ENCODE measurements at places on chromosomes 4 and X.

DNA sequence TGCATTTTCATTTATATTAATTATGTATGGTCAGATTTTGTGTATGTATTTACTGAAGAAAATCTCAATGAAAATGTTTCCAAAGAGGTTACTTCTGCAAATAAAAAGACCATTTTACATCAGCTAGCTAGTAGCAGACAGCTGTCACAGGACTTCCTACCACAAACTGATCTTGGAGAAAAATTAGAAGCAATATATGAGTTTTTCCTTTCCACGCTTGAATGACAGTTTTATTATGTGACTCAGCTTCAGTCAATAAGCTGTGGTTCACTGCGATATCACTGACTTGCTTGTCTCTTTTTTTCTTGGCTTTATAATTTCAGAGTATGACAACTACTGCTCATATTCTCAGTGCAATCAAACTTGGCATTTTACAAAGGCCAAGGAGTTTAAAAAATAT lies 787.4 kb upstream of the GALNTL6 start:
- DNase-seq, result no peak

DNA sequence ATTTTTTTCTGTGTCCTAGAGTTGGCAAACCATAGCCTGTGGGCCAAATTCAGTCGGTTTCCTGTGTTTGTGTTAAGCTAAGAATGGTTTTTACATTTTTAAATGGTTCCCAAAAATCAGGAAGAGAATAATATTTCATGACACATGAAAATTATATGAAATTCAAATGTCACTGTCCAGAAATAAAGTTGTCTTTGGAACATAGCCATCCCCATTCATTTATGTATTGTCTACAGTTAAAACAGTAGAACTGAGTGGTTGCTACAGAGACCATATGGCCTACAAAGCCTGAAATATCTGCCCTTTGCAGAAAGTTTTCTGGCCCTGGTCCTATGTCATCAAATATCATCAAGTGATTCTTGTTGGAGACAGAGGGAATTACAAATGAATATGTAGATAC lies 15.5 kb downstream of the FRMPD4 start:
- no peak for DNase-seq

- DNase-seq, result no peak
Observed at GRCh38 chr4:18020145-18020670, 1.3 kb downstream of the LCORL start.

- DNase-seq, result no peak
Observed at GRCh38 chr4:88158489-88159228, at the start of gene ABCG2. Gene ABCG2, minus strand, starts transcription at chr4:88158639. Its CDS starts 18,644 bp downstream, at chr4:88139995.

GRCh38 chrX:106952988-106953387 lies 32.8 kb downstream of the CLDN2 start:
- DNase-seq, result no peak

- DNase-seq, result no peak
Observed at GRCh38 chrX:115972717-115973116, 197.8 kb upstream of the AGTR2 start.

- DNase-seq, result no peak
Observed at GRCh38 chrX:103739421-103739820, 28.7 kb downstream of the TMEM31 start.

GRCh38 chr4:136829280-136829679 lies 703.0 kb downstream of the PCDH18 start:
- no peak for DNase-seq

- no peak for DNase-seq
Observed at GRCh38 chr4:1414831-1415680, 8.8 kb upstream of the NKX1-1 start.

- no peak for DNase-seq
Observed at GRCh38 chrX:131677655-131678628, 134.1 kb downstream of the OR13H1 start.

DNA sequence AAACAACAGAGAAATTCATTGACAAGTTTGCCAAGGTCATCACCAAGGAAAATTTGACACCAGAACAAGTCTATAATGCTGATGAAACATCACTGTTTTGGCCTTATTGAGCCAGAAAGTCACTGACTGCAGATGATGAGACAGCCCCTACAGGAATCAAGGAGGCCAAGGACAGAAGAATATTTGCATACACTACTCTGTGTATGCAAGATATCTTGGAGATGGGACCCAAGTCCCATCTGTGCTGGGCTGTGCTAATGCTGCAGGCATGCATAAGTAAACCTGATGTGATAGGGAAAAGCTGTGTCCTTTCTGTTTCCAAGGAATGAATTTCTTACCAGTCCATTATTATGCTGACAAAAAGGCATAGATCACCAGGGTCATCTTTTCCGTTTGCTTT lies 126.8 kb downstream of the PAPSS1 start:
- no peak for DNase-seq

DNA sequence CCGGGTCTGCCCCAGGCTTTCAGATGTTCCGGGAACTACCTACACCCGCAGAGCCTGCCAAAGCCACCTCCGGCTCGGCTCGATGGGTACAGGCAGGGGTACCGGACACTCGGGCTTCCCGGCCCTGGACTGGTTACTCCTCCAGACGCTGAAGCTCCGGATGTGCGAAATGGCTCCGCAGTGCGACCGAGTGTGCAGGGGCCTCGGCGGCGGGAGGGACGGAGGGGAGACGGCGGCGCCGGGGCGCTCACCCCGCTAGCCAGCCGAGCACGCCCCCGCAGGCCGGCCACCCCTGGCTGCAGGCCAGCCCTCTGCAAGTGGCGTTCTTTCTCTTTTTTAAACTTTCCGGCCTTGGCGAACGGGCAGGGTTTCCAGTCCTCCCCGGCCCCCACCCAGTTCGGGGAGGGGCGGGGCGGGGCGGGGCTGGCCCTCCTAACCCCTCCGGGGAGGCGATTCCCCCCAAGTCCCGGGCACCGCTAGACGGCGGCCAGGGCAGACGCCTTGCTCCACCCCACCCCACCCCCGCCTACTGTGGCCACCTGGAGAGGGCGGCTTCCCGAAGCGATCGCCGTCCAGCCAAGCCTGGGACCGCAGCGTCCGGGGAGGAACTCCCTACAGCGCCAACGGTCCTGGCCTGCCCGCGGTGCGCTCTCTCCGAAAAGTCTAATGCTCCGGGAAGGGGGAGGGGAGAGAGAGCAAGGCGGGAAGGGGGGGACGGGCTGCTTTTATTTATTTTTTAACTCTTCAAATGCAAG lies 7.5 kb downstream of the BCOR start:
- DNase-seq, result peak; percentile 5
